Activated CD4-positive, alpha-beta memory T cell treated with anti-CD3 and anti-CD28 coated beads, Interleukin-2, amount 10 ng/mL, durations not matched to agents 7 days and 5 days (primary cell): ENCODE measurements at places on chromosomes 3 and 15. TPM values are rescaled to one million over a fixed set of nuclear protein-coding genes. Genes with fewer than 3 reads are reported as not detected.

The CFAP91 gene
- not detected for total RNA-seq

The P2RY1 gene
- 0.05 TPM for total RNA-seq

The GOLGA8A gene
- 170 TPM for total RNA-seq

The SLC28A2 gene
- not detected for total RNA-seq

The UPK1B gene
- total RNA-seq, result not detected

The TRAT1 gene
- total RNA-seq, result 165 TPM

- no peak for DNase-seq
Measured at GRCh38 chr3:59245859-59246501, 196.2 kb upstream of the CFAP20DC start.

DNA sequence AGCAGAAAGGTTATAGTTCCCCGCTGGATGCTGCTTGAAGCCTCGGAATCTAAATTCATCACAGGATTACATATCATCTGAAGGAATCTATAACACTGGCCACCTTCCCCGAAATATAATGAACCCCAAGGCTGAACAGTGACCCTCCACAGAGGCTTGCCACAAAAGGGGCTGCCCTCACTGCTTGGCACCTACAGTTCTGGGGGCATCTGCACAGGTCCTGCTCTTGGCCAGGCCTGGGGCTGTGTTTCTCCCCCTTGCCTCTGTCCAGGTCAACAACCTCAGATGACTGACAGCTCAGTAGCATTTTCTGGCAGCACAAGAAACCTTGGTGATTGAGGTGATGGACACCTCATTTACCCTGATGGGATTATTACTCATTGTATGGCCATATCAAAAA is 1.5 kb upstream of the ADAMTS17 start:
- DNase-seq, result no peak

DNA sequence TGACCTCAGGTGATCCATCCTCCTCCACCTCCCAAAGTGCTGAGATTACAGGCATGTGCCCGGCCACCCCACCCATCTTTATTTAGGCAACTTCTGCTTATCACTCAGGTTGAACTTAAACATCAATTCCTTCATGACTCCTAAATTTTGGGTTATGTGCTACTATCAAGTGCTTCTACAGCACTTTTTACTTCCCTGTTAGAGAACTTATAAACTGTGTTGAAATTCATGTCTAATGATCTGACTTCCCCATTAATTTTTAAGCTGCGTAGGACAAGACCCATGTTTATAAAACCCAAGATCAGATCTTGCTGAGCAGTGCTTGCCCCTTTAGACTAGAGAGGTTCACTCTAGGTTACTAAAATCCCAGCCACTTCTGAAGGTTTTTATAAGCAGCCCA is 266.2 kb upstream of the TPRG1 start:
- DNase-seq, result no peak

GRCh38 chr3:42539871-42540714 is 37.6 kb downstream of the VIPR1 start:
- peak; percentile 65 for DNase-seq

- DNase-seq, result no peak
Measured at GRCh38 chr15:88981244-88982215, 68.4 kb upstream of the MFGE8 start.

DNA sequence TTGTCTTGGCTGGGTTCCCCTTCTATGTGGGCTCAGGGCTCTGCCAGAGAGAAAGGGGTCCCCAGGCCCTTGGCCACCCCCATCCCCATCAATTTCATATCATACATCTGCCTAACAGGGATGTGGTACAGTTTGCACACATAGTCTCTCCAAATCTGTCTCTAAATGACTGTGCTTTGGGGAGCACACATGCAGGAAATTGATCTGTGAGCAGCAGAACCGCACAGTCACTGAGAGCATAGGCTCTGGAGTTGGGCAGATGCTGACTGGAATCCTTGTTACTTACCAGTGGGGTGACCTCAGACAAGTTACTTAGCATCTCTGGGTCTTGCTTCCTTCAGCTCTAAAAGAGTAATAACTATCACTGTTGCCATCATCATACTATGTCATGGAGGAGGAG is 273.9 kb downstream of the ABHD5 start:
- DNase-seq, result peak; percentile 33
